ENCODE measurements at places on chromosomes 5 and 9. TPM values are rescaled to one million over a fixed set of nuclear protein-coding genes. Genes with fewer than 3 reads are reported as not detected.

UGT3A1 gene
- not detected for total RNA-seq

CAMK2A gene
- not detected for total RNA-seq

MORN5 gene
- total RNA-seq: not detected

TAF1L gene
- total RNA-seq: under 0.01 TPM

TSLP gene
- under 0.01 TPM for total RNA-seq

CD14 gene
- 3.2 TPM for total RNA-seq

WWC1 gene
- total RNA-seq: 26.2 TPM

WHRN gene
- 0.17 TPM for total RNA-seq

CNTNAP3B gene
- total RNA-seq: 87.2 TPM

SPAG8 gene
- 0.19 TPM for total RNA-seq

SLC25A2 gene
- total RNA-seq: 0.09 TPM

UBE2D2 gene
- 71.6 TPM for total RNA-seq

TCF7 gene
- 0.19 TPM for total RNA-seq

TRUB2 gene
- 16.2 TPM for total RNA-seq

PCDHGA6 gene
- total RNA-seq: 2.2 TPM

ACOT12 gene
- total RNA-seq: not detected

NAIP gene
- total RNA-seq: 3.2 TPM

SLIT3 gene
- total RNA-seq: not detected

DMGDH gene
- total RNA-seq: 1.4 TPM

C7 gene
- under 0.01 TPM for total RNA-seq

RLN2 gene
- not detected for total RNA-seq

PCDHGA3 gene
- total RNA-seq: 1.2 TPM

HSPA9 gene
- 239 TPM for total RNA-seq

FAT2 gene
- under 0.01 TPM for total RNA-seq

ADAMTS16 gene
- not detected for total RNA-seq

BARX1 gene
- not detected for total RNA-seq

ERAP2 gene
- total RNA-seq: 132 TPM

SUSD3 gene
- total RNA-seq: not detected

SPATA31D1 gene
- not detected for total RNA-seq

TMOD1 gene
- total RNA-seq: 5.2 TPM

IL3 gene
- not detected for total RNA-seq

NPR2 gene
- total RNA-seq: 10.8 TPM

FST gene
- total RNA-seq: 45.0 TPM

PCDHB6 gene
- total RNA-seq: 0.05 TPM

CTSV gene
- total RNA-seq: 2.1 TPM

FAM151B gene
- 2.6 TPM for total RNA-seq

HEMGN gene
- total RNA-seq: not detected
